ENCODE measurements at places on chromosomes 1 and 21.
A peak's percentile ranks its signal among the peaks of the same experiment; 100 is the strongest.

- peak; percentile 29 for DNase-seq
These were observed 487.3 kb downstream of the SIPA1L2 start for GRCh38 chr1:232142403-232143314.

DNA sequence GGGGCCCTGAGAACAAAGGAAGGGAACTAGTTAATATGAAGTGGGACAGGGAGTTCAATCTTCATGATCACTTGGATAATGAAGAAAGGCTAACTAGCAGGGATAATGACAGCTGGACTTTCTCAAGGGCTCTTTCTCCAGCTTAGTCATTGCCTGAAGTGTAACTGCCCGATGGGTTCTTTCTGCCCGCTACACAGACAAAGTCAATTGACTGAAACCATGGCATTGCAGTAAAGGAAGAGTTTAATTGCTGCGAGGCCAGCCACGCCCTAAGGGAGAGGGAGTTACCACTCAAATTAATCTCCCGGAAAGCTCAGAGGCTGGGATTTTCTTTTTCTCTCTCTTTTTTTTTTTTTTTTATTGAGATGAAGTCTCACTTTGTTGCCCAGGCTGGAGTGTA is 16.6 kb upstream of the SLC2A5 start:
- DNase-seq, result no peak

GRCh38 chr1:29365906-29366670 is 129.8 kb downstream of the PTPRU start:
- DNase-seq, result no peak

DNA sequence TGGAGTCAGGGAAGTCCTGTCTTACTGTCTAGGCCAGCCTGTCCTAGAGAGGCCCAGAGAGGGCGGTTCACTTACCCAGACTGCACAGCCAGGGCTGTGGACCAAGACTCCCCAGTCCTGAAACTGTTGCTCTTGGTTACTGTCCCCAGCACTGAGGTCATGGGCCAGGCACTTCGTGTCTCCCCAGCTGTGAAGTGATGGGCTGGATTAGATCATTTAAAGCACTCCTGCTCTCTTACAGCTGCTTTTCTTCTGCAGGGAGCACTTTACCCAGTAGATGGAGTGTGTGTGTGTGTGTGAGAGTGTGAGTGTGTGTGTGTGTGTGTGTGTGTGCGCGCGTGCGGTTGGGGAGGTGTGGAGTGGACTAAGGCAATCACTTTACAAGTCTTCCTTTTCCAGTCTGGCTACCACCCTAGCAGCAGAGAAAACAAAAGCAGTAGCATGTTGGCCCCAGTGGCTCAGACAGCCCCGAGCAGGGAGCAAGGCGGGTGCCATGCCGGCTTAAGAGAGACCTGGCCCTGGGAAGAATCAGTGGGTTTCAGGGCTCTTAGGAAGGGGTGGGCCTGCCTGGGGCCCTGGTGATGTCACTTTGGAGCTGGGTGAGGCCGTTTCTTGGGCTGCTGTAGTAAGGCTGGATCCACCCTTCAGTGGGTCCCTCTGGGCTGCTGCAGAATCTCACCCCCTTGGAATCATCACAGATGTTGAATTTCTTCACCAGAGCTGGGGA is 2.4 kb downstream of the SPSB1 start:
- DNase-seq, result no peak

GRCh38 chr1:6507037-6507428 is 15.6 kb upstream of the PLEKHG5 start:
- no peak for DNase-seq

- no peak for DNase-seq
These were observed 575 bp downstream of the TRIM67 start for GRCh38 chr1:231162297-231162969.

DNA sequence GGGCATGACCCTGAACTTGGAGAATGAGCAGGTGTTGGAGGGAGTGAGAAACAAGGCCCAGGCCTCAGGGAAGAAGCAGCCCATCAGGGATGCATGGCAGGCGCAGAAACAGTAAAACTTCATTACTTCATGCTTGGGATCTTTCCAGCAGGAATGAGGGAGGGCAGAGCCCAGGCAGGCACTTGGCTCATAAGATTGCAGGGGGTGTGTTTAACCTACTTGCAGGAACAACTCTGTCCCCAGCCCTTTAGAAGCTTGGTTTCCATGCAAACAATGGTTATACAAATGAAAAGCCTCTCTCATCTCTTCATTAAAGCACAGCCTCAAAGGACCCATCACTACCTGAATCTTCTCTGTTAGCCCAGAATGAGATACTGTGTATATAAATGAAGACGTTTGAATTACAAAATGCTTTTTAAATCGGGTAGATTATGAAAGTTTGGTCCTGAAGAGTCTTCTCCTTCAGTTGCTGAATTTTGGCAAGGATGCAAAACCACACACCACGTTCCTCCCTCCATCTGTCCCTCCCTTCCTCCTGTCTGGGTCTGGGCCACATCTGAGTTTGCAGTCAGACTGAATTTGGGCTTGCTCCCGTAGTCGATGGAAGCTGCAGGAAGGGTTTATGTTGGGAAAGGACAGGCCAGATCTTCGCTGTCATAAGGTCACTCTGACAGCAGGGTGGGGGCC is 154.4 kb upstream of the KLHDC7A start:
- DNase-seq, result no peak

DNA sequence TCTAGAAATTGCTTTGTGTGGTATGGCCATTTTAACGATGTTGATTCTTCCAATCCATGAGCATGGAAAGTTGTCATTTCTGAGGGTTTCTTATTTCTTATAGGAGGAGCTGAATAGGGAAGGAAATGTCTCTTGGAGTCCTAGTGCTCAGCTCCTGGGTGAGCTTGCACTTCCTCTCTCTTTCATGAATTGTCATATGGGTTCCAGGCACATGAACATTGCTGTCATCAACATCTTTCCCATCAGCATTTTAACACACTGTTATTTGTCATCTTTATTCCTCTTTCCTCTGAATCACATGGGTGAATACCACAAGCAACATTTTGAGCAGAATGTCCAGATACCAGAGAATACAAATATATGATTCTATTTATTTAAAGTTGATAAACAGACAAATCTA is 23.4 kb downstream of the SLAMF6 start:
- DNase-seq, result no peak

DNA sequence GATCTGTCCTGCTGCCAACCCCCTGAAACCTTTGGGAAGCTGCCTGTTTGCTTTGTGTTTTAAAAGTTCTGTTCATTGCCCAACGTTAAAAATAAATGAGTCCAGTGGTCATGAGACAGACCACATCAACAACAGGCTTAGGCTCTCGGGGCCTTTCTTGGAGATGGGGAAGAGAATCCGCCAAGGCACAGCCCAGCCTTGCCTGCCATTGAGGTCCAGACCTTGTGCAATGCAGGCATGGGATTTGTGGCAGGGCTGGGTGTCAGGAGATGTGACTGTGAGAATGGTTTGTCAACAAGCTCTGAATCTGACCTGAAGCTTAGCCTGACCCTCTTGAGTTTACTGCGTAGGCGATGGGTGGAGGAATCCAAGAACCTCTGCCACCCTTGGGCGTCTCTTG is 4.2 kb downstream of the SPSB1 start:
- no peak for DNase-seq
